Activated naive CD8-positive, alpha-beta T cell treated with anti-CD3 and anti-CD28 coated beads for 36 hours (primary cell): ENCODE measurements at places on chromosomes 7 and 10. TPM values are rescaled to one million over a fixed set of nuclear protein-coding genes. Genes with fewer than 3 reads are reported as not detected.

Gene CH25H
- 0.21 TPM for total RNA-seq

Gene GRID2IP
- total RNA-seq, result not detected

Gene HOXA1
- 0.35 TPM for total RNA-seq

Gene SPDYE5
- total RNA-seq, result not detected

Gene PDE6C
- total RNA-seq, result not detected
